Testis (tissue), 5 donors: ENCODE measurements at places on chromosomes 12 and 14. TPM values are rescaled to one million over a fixed set of nuclear protein-coding genes. Genes with fewer than 3 reads are reported as not detected.
A peak's percentile ranks its signal among the peaks of the same experiment; 100 is the strongest.

Gene SALL2
- 5.0 TPM for total RNA-seq

- no peak overlapping the region for H3K27ac ChIP-seq
- H3K4me3 ChIP-seq, result no peak overlapping the region
- no peaks in the 10 kb centered on the region for H3K4me1 ChIP-seq
- DNase-seq, result no peak
- no peaks in the 10 kb centered on the region for H3K36me3 ChIP-seq
- H3K27me3 ChIP-seq, result no peaks in the 10 kb centered on the region
Observed at GRCh38 chr12:27428466-27428865, 18.1 kb upstream of the SMCO2 start.

DNA sequence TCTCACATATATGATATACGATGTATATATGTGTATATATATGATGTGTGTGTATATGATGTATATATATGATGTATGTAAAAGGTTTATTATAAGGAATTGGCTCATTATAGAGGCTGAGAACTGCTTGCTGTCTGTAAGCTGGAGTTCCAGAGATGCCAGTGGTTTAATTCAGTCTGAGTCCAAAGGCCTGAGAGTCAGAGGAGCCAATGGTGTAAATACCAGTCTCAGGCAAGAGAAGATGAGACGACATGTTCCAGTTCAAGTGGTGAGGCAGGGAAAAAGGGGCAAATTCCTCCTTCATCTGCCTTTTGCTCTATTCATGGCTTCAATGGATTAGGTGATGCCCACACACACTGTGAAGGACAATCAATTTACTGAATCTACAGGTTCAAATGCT is 17.1 kb upstream of the STYK1 start:
- no peaks in the 10 kb centered on the region for H3K4me1 ChIP-seq
- DNase-seq, result no peak

DNA sequence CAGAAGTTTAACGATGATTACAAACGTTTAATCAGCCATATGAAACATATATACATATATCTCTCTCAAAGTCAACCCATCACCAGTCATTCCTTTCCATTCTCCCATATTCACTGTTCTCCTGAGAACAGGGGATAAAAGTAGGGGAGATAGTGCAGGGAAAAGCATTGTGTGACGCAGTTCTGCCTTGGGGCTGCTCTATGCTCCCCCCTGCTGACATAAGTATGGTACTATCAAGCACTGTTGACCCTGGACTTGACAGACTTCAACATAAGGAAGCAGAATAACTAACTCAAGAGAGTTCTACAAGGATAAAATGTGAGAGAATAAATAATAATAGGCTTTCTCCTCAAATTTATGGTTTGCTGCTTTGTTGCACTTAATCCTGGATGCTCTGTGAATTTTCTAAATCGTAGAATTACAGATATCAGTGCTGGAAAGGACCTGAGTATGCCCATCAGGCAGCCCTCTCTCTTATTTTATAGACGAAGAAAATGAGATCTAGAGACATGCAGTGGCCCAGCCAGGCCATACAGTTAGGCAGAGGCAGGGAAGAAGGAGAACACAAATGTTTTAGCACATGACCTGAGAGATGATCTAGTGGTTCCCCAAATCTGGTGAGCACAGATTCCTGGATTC is 87.2 kb downstream of the SCN8A start:
- no peaks in the 10 kb centered on the region for H3K27me3 ChIP-seq
- H3K27ac ChIP-seq, result no peak overlapping the region
- H3K4me1 ChIP-seq, result no peaks in the 10 kb centered on the region
- DNase-seq, result peak; percentile 28
- no peak overlapping the region for H3K4me3 ChIP-seq
- no peaks in the 10 kb centered on the region for H3K36me3 ChIP-seq

GRCh38 chr14:67240168-67240932 is 885 bp upstream of the PALS1 start:
- H3K27me3 ChIP-seq, result no peaks in the 10 kb centered on the region
- no peaks in the 10 kb centered on the region for H3K36me3 ChIP-seq
- peak overlapping the region; percentile 98 for H3K27ac ChIP-seq

DNA sequence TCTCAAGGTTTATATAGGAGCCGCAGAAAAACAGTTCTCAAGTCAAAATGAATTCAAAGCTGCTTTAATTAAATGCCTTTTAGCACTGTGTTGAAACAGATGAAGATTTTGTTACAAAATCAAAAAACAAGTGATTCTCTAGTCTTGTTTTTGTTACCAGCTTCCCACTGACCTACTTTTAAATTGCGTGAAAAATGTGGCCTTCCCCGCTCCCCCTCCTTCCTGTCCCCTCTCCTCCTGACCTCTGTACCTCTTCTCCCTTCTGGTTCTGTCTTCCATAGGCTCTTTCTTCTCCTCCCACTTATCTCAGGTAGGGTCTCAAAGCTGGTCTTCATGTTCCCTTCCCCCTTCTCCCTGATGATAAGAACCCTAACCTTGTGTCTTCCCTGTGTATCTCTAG is 90.0 kb upstream of the MDM1 start:
- H3K27ac ChIP-seq, result peak overlapping the region; percentile 83
- H3K4me3 ChIP-seq, result no peak overlapping the region
- no peaks in the 10 kb centered on the region for H3K36me3 ChIP-seq
- H3K4me1 ChIP-seq, result peaks cover 26% of the 10 kb centered on the region
- DNase-seq, result no peak
- H3K27me3 ChIP-seq, result no peaks in the 10 kb centered on the region

DNA sequence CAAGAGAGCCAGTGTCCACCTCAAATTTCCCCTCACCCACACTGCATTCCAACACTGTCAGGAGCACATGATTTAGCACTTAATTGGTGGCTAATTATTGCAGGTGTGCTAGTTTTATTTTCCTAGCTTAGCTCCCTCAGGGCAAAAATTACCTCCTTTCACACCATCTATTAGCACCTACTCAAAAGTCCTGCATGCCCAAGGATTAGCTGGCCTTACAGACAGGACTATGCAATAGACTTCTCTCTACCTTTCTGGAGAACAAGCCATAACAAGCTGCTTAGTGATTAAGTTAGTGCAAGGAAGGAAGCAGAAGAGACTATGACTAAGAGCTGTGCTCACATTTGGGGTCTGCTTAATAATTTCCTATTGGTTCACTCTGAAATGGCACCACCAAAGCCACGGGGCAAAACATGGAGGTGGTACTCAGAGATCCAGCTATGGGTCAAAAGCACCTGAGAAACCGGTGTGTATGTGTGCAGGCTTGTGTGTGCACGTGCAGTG is 69.5 kb downstream of the STON2 start:
- no peaks in the 10 kb centered on the region for H3K36me3 ChIP-seq
- no peak overlapping the region for H3K4me3 ChIP-seq
- DNase-seq, result no peak
- H3K4me1 ChIP-seq, result no peaks in the 10 kb centered on the region

Gene ASIC1
- total RNA-seq, result 1.9 TPM

DNA sequence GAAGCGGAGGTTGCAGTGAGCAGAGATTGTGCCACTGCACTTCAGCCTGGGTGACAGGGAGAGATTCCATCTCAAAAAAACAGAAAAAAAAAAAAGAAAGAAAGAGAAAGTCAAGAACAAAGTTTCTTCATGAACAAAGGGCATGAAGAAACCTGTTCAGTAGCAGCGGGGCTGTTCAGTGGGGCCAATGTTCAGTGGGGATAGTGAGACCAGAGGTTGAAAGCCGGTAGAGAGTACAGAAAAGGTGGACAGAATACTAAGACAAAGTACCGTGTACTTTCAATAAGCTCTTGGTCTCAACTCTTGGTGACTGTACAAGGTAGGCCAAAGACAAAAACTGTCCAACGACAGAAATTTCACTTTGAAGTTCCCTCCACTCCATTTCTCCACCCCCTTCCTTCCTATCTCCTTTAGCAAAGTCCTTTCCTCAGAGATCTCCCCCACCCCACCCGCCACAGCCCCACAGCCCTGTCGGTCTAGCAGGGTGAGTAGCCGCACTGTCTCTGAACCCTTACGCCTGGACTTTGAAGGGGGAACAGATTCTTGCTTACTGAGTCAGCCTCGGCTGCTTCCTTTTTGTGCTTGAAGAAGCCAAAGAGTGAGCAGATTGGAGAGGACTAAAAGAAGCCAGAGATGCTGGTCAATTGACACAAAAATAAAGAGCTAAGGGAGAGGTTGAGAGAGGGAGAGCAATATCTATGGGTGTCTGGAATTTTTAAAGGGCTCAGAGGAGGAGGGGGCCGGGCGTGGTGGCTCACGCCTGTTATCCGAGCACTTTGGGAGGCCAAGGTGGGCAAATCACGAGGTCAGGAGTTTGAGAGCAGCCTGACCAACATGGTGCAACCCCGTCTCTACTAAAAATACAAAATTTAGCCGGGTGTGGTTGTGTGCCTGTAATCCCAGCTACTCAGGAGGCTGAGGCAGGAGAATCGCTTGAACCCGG is 44.2 kb upstream of the FOS start:
- no peak overlapping the region for H3K27ac ChIP-seq
- no peak overlapping the region for H3K4me3 ChIP-seq
- H3K27me3 ChIP-seq, result no peaks in the 10 kb centered on the region
- no peaks in the 10 kb centered on the region for H3K36me3 ChIP-seq

- H3K27ac ChIP-seq, result peak overlapping the region; percentile 55
- H3K4me3 ChIP-seq, result peak overlapping the region; percentile 71
- peaks cover 1% of the 10 kb centered on the region for H3K4me1 ChIP-seq
- H3K27me3 ChIP-seq, result no peaks in the 10 kb centered on the region
- no peaks in the 10 kb centered on the region for H3K36me3 ChIP-seq
- no peak for DNase-seq
Observed at GRCh38 chr14:91415794-91416743, 1.6 kb downstream of the CCDC88C start.

DNA sequence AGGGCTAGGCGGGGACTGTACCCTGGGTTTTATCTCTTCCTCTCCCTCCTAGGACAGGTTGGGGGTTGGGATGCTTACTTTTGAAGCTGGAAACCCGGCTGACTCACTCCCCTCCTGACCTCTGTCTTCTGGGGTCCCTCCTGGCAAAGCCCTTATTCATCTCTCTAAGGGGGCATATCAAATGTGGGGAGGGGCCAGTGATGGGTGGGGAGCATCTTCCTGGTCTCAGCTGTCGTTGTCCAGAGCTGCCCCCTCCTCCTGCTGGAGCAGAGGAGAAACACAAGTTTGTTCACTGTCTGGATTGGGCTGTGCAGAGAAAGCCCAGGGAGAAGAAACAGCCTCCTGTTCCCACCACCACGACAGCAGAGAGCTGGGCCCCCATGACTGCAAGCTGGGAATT is 85.8 kb downstream of the TNFAIP2 start:
- H3K4me1 ChIP-seq, result peaks cover 38% of the 10 kb centered on the region
- H3K27me3 ChIP-seq, result no peaks in the 10 kb centered on the region
- H3K4me3 ChIP-seq, result no peak overlapping the region
- no peaks in the 10 kb centered on the region for H3K36me3 ChIP-seq
- H3K27ac ChIP-seq, result peak overlapping the region; percentile 61

DNA sequence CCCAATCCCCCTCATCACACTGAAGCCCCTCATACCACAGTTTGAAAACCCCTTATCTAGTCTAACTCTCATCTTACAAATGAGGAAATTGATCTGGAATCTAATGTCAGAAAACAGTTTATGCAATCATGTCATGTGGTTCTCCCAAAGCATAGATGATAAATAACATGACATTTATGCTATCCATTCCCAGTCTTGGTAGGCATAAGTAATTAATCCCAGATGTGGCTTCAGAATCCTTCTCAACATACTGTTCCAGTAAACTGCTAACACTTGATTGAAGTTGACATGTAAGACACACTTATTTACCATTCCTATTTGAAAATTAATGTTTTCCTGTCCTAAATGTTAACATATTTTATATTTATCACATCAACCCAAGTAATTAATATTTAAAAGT is 168.7 kb downstream of the GALC start:
- no peaks in the 10 kb centered on the region for H3K27me3 ChIP-seq
- no peaks in the 10 kb centered on the region for H3K36me3 ChIP-seq
- H3K4me1 ChIP-seq, result no peaks in the 10 kb centered on the region
- H3K27ac ChIP-seq, result no peak overlapping the region

- H3K27me3 ChIP-seq, result no peaks in the 10 kb centered on the region
- no peak overlapping the region for H3K4me3 ChIP-seq
- H3K27ac ChIP-seq, result peak overlapping the region; percentile 99
- peaks cover 42% of the 10 kb centered on the region for H3K4me1 ChIP-seq
- H3K36me3 ChIP-seq, result no peaks in the 10 kb centered on the region
Observed at GRCh38 chr12:110284597-110284996, 3.5 kb downstream of the ATP2A2 start.

DNA sequence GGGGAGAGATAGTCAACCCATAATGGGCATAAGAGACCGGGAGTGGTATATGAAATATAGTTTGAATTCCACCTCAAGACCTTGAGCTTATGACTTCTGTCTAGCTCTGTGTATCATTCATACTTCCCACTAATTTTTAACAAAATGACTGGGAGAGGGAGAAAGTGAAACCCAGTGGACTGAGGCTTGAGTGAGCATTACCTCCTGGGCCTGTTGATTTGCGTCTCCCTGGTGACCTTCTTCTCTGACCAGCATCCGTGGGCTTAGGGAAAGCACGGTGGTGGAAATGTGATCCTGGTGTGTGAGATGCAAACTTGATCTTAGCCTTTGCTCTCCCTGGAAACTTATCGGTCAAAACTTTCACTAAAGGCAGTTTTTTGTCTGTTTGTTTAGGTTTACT is 207.9 kb upstream of the BCL2L14 start:
- peaks cover 37% of the 10 kb centered on the region for H3K4me1 ChIP-seq
- H3K36me3 ChIP-seq, result no peaks in the 10 kb centered on the region
- H3K27me3 ChIP-seq, result no peaks in the 10 kb centered on the region
- H3K27ac ChIP-seq, result peak overlapping the region; percentile 72
- H3K4me3 ChIP-seq, result no peak overlapping the region

DNA sequence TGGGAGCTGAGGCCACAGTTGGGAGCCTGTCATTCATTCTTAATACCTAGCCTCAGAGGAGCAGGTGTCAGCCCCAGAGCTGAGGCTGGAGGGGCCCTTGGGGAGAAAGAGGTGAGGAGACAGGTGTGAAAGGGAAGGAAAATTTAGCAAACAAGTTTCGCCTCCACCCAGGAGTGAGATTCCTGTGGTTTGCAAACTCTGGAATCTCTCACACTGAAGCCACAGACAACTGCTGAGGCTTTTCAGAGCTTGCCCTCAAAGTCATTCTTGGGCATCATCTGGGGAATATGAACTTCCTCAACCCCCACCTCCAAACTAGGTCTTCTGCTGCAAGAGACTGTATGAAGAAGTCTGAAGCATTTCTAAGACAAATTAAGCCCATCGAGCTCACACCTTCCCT is 589.5 kb upstream of the TBX3 start:
- no peak for DNase-seq
- no peak overlapping the region for H3K4me3 ChIP-seq
- H3K4me1 ChIP-seq, result no peaks in the 10 kb centered on the region
- no peaks in the 10 kb centered on the region for H3K27me3 ChIP-seq

GRCh38 chr12:19224746-19225145 is 95.2 kb downstream of the PLEKHA5 start:
- no peaks in the 10 kb centered on the region for H3K36me3 ChIP-seq
- H3K4me1 ChIP-seq, result no peaks in the 10 kb centered on the region
- DNase-seq, result no peak
- no peak overlapping the region for H3K27ac ChIP-seq
- H3K4me3 ChIP-seq, result no peak overlapping the region

Gene FAM90A1
- total RNA-seq, result 1.8 TPM

- no peak overlapping the region for H3K27ac ChIP-seq
- H3K27me3 ChIP-seq, result no peaks in the 10 kb centered on the region
- H3K36me3 ChIP-seq, result no peaks in the 10 kb centered on the region
- DNase-seq, result no peak
- H3K4me1 ChIP-seq, result no peaks in the 10 kb centered on the region
- H3K4me3 ChIP-seq, result no peak overlapping the region
Observed at GRCh38 chr14:34691206-34691605, 23.2 kb downstream of the CFL2 start.
